ENCODE measurements at places on chromosomes 3 and 15.

- DNase-seq: no peak
These were observed 24.6 kb downstream of the GORASP1 start for GRCh38 chr3:39082666-39083313.

DNA sequence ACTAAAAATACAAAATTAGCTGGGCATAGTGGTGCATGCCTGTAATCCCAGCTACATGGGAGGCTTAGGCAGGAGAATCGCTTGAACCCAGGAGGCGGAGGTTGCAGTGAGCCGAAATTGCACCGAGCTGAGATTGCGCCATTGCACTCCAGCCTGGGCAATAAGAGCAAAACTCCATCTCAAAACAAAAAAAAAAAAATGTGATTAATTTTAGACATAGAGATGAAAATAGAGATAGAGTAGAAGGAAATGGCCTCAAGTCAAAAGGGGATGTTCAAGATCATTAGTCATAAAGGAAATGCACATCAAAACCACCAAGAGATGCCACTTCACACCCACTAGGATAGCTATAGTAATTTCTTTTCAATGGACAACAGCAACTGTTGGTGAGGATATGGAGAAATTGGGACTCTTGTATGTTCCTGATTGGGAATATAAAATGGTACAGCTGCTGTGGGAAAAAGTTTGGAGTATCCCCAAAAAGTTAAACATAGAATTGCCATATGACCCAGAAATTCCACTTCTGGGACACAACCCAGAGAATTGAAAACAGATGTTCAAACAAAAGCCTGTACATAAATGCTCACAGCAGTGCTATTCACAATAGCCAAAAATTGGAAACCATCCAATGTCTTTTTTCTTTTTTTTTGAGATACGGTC, 55.4 kb downstream of the ABHD2 start:
- DNase-seq: no peak

DNA sequence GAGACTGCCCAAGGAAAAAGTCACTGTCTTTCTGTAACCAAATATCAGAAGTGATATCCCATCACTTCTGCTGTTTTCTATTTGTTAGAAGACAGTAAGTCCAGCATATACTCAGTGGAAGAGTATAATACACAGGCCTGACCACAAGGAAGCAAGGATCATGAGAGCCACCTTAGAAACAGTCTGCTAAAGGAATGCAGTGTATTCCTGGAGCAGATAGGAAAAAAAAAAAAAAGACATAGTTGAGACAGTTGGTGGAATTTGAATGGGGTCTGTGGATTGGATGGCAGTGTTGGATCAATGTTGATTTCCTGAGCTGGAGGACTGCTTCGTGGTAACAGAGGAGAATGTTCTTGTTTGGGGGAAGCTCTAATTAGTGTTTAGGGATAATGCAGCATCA, 26.5 kb upstream of the FBXL2 start:
- no peak for DNase-seq

GRCh38 chr3:29914861-29915524, 634.1 kb downstream of the RBMS3 start:
- DNase-seq: no peak

- DNase-seq: no peak
These were observed 37.2 kb downstream of the IDH2 start for GRCh38 chr15:90064911-90065681.

- no peak for DNase-seq
These were observed 79.2 kb upstream of the ARHGEF3 start for GRCh38 chr3:56880720-56881575.

GRCh38 chr3:14991818-14992612, 44.6 kb downstream of the NR2C2 start:
- no peak for DNase-seq

DNA sequence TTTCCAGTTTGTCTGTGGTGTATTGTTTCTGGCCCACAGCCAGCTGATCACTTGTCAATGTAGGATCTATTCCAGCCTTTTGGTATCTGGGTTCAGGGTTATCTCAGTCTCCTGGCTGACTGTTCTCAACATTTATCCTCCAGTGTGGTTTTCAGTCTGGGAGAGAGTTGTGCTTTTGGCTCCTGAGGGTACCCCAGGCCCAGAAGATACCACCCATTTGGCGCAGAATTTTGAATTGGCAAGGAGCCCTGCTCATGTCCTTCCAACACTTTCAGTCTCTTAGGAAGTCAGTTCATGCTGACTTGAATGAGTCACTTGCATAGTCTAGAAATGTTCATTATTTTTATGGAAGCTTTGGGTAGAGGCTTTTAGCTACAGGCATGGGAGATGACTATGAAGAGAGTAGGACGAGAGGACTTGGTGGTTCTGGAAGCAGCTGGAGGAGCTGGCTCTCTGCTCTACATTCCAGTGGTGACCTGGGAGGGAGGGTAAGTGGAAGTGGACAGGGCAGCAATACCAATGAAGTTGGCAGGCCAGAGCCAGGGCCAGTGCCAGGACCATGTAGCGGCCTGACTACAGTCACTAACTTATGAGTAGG, 7.2 kb downstream of the POLR2H start:
- no peak for DNase-seq

DNA sequence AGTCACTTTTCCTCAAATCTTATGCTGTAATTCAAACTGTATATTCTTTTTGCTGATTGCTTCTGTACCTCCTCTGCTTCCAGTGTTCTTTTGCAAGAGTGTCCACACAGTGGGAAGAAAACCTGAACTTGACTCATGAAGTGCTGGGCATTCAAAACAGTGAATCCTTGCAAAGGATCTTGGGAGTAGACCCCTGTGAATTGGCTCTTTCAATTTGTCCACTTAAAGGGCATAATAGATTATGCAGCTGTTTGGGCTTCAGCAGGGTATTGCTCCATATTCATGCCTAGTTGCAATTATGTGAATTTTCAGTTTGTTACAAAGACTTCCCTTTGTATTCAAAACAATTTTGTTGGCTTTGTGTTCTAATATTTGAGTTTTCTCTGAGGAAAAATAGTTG, 11.4 kb downstream of the ZFAND6 start:
- no peak for DNase-seq

DNA sequence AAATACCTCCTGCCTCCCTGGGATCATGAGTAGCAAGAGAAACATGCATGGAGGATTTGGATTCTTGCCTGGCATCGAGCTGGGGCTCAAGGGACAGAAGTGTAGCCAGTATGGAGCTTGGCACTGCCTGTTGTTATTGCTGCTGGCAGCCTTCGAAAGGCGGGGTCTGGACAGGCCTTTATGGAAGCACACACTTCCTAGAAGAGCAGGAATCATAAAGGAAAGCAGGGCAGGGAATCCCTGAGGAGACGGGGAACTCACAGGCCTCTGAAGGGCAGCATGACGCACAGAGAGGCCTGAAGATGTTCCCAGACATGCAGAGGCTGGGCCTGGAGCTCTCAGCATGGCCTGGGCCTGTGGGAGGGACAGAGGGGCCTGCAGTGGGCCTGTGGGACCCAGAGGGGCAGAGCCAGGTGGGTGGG, 18.6 kb upstream of the SLC41A3 start:
- no peak for DNase-seq

DNA sequence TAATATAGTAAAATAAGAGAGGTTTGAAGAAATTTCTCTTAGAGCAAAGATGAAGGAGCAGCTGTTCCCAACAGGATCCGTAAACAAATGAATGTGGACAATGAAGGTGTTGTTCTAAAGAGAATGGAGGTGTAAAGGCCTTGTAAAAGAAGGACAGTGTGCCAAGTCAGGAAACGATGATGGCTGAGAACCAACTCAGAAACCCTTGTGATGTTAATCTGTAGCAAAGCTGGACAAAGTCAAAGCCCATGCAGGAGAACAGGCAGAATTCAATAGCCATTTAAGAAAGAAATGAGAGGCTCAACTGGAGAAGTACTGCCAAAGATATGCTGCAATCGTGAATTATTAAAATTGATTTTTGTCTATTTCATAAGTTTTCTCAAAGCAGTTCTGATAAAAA, 192.2 kb downstream of the MBNL1 start:
- no peak for DNase-seq

- no peak for DNase-seq
These were observed 615.0 kb upstream of the NECTIN3 start for GRCh38 chr3:110456438-110457138.

- no peak for DNase-seq
These were observed 340.9 kb upstream of the TPRG1 start for GRCh38 chr3:188830893-188831292.

GRCh38 chr3:196063049-196063448, 18.8 kb downstream of the TFRC start:
- DNase-seq: no peak

GRCh38 chr3:145183261-145183660, 977.7 kb downstream of the PLOD2 start:
- DNase-seq: no peak

DNA sequence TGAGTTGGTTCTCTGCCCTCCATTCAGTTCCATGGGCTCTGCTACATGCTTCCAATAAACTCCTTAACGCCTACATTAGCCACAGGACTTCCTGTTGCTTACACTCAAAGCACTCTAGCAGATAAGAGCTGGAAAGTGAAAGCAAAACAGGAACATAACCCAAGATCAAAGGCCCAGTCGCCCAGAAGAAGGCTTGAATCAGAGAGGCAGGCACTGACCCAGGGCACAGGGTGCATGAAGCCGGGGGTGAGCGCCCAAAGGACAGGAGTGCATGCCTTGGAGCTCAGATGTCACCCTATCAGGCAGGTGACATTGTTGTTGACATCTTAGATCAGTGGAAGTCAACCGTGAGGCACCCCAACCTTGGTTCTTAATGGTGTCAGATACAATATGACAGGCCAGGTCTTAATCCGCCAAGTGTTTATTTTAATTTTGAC, 235.1 kb downstream of the UACA start:
- peak; percentile 28 for DNase-seq

DNA sequence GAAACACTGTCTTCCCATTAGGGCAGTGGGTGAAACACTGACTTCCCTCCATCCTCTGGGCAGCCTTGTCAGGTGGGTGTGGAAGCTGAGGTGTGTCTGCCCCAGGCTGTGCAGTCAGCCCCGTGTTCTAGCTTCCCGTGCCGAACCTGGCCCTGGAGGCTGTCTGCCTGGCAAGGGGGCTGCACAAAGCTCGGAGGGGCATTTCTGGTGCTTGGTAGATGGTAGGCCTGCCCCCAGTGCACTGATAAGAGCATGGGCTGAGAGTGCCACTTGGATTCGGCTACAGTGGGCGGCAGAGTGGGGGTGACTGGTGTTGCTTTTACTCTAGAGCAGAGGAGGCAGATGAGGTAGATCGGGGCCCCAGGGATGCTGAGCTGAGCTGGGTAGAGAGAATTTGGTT, 21.3 kb downstream of the IGF1R start:
- no peak for DNase-seq

DNA sequence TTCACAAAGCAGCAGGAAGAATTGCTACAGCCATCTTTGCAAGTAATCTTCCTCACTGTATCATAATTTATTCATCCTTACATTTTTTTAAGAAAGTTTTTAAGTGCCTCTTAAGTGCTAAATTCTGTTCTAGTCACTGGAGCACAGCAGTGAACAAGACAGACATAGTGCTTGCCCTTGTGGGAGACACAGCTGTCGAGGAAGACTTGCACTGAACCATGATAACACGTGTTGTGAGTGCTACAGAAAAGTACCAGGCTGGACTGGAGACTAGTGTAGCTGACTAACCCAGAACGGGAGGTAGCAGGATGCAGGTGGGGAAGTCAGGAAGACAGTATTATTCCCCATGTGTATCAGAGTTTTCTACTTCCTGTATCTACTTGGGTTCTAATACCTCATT, 300.6 kb downstream of the TBL1XR1 start:
- DNase-seq: no peak

GRCh38 chr3:195001961-195002861, 268.7 kb downstream of the XXYLT1 start:
- DNase-seq: peak; percentile 56

DNA sequence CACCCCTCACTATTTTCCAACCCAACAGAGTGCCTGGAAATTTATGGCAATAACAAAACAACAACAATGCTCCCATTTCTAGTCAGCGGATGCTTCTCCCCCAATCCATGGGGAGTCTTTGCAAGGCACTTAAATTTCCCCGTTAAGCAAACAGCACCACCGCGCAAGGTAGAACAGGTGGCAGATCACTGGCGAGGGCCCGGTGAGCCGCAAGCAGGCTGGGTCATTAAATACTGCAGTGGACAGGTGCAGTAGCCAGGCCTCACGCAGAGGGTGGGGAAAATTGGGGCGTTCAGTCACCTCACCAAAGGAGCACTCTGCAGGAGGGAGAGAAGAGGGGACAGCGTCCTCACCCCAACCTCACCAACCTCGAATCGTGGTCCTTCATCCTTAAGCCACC, 147.5 kb downstream of the NTRK3 start:
- DNase-seq: no peak

GRCh38 chr3:143358793-143359491, 239.4 kb downstream of the CHST2 start:
- DNase-seq: no peak

DNA sequence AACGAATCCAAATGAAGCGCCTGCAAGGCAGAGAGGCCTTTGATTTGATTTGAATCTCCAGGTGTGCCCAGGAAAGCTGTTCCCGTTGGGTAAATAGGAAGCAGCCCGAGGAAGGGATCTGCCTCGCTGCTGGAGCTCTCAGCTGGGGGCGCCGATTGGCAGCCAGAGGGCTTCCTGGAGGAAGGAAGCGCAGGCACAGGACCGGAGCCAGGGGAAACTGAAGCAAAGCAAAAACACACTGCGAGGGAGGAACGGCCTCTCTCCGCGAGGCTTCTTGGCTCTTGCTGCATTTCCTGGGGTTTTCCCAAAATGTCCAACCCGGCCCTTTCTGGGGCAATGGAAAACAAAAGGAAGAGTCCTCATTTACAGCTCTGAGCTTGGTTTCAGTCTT, 80.3 kb downstream of the TMEM266 start:
- DNase-seq: no peak

DNA sequence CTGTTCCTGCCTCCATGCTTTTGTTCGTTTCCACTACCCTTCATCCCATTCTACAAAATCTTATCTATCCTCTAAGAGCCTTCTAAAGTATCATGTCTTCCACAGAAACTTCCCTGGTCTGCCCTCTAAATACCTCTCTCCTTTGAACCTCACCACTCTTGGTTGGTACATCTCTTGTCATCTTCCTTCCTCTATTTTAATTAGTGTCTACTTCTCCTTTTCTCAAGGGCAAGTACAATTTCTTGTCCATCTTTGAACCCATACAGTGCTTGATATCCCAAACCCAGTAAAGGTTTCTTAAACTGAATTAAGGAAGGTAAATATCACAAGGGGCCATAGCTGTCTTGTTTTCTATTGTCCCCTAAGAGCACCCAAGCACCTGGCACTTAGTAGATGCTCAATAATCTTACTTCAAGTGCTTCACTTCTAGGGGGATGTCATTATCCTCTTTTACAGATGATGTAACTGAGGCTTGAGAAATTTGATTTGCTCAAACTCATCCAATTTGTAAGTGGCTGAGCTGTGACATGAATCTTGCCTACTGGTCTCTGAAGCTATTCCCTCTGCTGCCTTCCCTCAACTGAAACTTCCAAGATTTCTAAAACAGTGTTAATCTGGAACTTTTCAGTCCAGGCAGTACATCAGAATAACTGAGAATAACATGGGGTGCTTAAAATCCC, 2.6 kb upstream of the DAPK2 start:
- DNase-seq: no peak

DNA sequence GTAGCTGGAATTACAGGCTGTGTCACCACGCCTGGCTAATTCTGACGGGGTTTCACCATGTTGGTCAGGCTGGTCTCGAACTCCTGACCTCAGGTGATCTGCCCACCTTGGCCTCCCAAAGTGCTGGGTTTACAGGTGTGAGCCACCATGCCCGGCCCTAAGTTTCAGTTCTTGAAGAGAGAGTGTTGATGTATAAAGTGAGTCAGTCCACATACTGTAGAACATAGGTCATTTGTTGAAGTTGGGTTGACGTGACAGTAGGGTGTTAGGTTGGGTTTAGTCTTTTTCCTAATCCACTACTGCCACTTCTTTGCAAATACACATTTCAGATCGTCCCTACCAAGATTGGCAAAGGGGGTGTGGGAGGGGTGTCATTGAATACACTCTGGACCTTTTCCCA, 15.2 kb downstream of the DNAJC19 start:
- no peak for DNase-seq

Measured in right forelimb (tissue), 1 donor.